ENCODE measurements at places on chromosomes 4 and X.

DNA sequence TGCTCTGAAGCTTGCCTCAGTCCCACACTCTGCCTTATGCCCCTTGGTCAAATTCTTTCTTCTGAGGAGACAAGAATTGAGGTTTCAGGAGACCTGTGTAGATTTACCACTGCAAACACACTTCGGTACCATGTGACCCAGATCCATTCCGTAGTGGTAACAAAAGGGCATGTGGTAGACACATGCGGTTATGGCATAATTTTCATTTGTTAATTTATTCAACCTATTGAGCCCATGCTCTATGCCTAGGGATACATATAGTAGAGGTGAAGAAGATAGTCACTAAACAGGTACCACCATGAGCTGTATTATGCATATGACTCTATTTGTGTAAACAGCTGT is 190.9 kb downstream of the NDST4 start:
- no peak for DNase-seq

- peak; percentile 16 for DNase-seq
Observed at GRCh38 chrX:111151764-111152163, 55.8 kb downstream of the PAK3 start.

DNA sequence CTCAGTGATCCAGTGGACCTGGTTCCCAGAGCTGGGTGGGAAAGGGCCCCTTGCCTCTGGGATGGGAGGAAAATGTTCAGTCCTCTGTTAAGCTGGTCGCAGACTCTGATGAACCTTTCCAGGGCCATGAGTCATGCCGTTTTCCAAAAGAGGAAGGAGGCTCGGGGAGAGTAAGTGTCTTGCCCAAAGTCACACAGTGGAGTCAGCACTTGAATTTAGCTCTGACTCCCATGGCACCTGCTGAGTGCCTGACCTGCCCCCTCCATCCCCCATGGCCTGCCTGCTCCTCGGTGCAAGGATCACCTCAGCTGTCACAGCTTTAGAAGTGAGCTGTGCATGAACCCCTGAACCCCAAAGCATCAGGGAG is 14.0 kb upstream of the KIAA0232 start:
- no peak for DNase-seq

GRCh38 chr4:18192901-18193300 is 171.3 kb upstream of the LCORL start:
- no peak for DNase-seq

DNA sequence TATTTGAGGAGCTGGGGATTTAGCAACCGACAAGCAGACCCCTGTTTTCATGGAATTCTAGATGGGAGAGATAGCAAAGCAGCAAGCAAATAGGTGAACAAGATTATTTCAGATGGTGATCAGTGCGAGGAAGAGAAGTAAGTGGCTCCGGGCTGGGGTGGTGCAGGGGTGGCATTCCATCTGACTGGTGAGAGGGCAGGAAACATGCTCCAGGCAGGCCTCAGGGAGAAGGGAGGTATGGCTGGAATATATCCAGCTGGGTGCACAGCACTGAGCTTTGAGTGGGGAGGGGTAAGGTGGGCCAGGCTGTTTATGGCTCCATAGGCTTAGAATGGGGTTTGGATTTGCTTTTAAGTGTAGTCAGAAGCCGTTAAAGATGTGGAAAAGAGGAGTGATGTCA is 21.2 kb downstream of the PTTG2 start:
- no peak for DNase-seq

GRCh38 chr4:7420661-7421040 is 14.1 kb downstream of the PSAPL1 start:
- no peak for DNase-seq

DNA sequence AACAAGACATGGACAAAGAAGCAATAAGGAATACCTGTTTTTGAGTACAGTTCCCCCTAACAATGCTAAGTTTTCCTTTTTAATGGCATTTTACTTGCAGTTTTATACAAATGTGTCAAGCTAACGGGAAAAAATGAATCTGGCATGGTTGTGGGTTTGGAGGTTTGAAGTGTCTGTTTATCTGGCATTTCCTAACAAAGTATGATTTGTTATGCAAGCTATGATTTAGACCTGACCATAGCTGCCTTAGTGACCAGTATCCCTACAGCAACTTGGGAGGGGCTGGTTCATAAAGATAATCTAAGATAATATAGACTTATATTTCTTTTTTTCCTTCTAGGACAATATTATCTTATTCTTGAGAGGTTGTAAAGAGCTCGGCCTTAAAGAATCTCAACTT is 60.6 kb downstream of the LIMCH1 start:
- no peak for DNase-seq

- DNase-seq: no peak
Observed at GRCh38 chr4:160819791-160820190, 1344.0 kb downstream of the FSTL5 start.

GRCh38 chrX:111447298-111447697 is 35.3 kb upstream of the DCX start:
- no peak for DNase-seq

- DNase-seq: no peak
Observed at GRCh38 chr4:51931461-51931860, 88.5 kb downstream of the DCUN1D4 start.

- DNase-seq: no peak
Observed at GRCh38 chr4:26822546-26822945, 38.1 kb upstream of the STIM2 start.

DNA sequence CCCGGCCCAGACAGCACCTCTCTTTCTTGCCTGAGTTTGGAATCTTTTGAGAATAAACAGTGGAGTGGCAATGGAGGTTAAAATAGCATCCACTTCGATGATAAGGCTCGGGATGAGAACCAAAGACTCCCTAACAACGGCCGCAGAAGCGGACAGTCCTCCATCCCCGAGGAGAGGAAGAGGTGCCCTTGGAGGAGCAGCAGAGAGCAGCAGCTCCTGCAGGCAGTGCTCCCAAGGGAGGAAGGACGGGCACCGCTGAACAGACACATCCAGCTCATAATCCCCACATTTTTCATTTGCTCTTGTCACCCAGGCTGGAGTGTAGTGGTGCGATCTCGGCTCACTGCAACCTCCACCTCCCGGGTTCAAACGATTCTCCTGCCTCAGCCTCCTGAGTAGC is 61.3 kb downstream of the DCTD start:
- DNase-seq: no peak

DNA sequence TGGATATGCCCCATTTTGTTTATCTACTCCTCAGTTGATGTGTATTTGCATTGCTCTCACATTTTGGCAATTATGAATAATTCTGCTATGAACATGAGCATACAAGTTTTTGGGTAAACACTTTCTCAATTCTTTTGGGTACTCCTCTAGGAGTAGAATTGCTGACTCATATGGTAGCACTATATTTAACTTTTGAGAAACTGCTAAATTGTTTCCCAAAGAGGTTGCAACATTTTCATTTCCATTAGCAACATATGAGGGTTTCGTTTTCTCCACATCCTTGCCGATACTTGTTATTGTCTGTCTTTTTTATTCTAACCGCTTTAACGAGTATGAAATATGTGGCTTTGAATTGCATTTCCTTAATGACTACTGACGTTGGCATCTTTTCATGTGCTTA is 185.4 kb downstream of the TSPAN5 start:
- DNase-seq: peak; percentile 78

DNA sequence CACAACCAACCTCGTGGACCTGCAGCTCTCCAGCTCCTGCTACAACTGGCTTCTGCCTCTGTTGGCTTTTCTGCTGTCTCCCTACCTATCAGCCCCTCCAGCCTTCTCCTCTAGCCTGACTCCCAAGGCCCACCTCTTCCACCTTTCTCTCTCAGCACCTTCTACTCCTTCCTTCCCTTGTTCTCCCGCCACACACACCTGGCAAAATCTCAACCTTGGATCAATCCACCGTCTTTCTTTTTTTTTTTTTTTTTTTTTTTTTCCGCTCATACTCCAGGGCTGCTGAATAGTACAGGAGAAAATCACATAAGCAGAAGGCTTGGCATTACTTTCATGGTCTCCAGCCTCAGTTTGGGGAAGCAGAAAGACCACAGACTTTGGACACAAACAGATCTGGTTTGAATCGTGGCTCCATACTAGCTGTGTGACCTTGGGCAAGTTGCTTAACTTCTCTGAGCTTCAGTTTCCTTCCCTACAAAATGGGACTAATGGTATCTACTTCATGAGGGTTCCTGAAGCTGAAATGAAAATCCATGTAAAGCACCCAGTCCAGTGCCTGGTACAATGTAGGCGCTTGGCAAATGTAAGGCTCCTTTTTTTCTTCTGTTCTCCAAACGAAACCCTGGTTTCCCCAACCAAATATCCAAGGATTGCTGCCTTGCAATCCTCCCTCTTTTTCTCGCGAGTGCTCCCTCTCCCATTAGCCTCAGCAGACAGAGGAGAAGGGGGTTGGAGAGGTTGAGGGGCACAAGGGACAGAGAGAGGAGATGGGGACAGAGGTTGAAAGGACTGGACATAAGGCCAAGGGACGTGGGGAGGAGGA is 1.7 kb downstream of the FGD1 start:
- DNase-seq: no peak

DNA sequence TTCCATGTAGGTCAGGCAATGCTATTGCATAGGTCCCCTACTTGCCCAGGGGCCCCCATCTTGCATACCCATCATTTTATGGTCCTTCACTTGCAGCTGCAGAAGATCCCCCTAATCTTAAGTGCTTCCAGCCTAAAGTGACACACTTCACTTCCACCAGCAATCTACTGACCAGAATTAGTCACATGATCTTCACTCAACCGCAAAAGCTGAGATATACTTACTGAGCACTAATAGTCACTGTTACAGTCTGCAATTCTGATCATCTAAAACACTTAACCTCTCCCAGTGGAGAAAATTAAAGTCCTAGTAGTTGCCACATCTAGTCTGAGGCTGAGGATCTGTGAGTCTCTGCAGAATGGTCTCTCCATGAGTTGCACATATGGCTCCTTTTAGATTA is 82.1 kb downstream of the AREG start:
- no peak for DNase-seq

DNA sequence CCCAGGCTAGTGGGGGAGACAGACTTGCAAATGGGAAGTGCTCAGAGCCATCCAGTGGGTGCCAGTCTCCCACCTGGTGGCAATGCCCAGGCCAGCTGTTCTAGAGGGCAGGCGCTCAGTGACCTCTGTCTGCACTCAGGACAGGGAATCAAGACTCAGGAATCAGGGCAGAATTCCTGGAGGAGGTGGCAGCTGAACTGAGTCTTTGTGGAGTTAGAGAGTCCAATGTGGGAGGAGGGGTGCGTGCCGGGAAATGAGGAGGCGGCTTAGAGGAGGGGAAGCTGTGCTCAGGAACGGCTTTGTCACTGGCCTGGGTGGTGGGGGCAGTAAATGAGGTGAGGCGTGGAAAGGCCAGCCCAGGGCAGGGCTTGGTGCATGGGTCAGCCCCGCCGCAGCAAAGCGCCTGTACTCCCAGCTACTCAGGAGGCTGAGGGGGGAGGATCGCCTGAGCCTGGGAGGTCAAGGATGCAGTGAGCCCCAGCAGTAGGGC is 31.3 kb upstream of the SORCS2 start:
- no peak for DNase-seq

DNA sequence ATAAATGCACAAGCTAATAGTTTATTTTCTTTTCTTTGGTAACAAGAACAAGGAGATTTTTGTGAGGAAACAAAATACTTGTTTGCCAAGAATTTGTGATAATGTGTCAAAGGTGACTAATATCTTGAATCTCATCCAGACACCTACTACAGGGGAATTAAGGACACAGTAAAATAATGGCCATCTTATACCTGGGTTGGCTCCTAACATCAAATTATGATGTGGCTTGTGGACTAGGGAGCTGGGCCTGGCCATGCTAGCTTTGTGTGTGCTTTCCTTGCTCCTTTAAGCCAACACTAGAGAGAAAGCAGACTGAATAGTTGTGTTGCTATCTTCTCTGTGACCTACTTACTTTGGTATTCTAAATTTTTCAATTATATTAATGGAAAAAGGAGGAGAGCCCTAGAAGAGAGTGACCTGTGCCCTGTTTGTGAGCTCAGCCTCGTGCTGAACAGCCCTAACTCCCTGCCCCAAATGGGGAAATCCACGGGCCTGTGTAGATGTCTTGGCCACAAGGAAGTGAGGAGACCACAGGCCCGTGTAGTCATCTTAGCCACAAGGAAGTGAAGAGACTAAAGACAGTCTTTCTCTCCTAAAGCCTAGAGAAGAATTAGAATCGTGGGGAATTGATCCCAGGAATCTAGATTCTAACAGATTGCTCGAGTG is 23.3 kb downstream of the ARHGAP24 start:
- DNase-seq: peak; percentile 68

- no peak for DNase-seq
Observed at GRCh38 chrX:29348288-29348687, 761.0 kb downstream of the IL1RAPL1 start.

- DNase-seq: no peak
Observed at GRCh38 chr4:77432717-77433417, 172.8 kb upstream of the CXCL13 start.

- DNase-seq: no peak
Observed at GRCh38 chrX:51047950-51048349, 137.4 kb downstream of the BMP15 start.

- no peak for DNase-seq
Observed at GRCh38 chr4:130146773-130147172, 1050.8 kb downstream of the C4orf33 start.

- DNase-seq: no peak
Observed at GRCh38 chrX:128975745-128976144, 547.5 kb downstream of the SMARCA1 start.

DNA sequence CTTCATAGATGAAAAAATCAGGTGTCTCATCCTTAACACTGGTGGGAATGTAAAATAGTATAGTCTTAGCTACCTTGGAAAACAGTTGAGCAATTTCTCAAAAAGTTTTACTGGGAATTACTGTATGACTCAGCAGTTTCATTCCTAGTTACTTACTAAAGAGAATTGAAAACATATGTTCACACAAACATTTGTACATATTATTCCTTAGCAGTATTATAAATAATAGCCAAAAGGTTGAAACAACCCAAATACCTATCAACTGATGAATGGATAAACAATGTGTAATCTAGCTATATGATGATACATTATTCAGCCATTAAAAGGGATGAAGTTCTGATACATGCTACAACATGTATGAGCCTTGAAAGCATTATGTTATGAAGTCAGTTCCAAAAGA is 41.7 kb downstream of the RBM46 start:
- peak; percentile 27 for DNase-seq

GRCh38 chr4:150381609-150382008 is 200.3 kb upstream of the MAB21L2 start:
- DNase-seq: no peak

DNA sequence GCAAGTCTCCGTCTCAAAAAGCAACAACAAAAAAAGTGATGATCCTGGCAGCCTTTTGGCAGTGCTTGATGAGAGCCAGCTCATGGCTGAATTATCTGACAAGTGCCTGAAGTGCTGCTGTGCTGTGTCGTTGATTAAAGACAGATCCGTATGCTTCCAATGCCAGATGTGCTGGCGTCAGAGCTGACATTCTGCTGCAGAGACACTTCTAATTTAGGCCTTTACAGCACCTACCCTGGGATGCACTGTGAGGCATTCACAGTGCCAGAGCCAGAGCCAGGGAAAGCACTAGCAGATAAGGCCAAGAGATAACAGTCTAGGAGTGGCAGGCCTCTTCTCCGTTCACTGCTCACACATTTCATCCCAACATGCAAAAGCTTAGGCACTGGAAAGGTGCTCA is 995.5 kb downstream of the RAB28 start:
- no peak for DNase-seq

Measured in epithelial cell of prostate (primary cell).